ENCODE measurements at places on chromosomes 7 and 10.

DNA sequence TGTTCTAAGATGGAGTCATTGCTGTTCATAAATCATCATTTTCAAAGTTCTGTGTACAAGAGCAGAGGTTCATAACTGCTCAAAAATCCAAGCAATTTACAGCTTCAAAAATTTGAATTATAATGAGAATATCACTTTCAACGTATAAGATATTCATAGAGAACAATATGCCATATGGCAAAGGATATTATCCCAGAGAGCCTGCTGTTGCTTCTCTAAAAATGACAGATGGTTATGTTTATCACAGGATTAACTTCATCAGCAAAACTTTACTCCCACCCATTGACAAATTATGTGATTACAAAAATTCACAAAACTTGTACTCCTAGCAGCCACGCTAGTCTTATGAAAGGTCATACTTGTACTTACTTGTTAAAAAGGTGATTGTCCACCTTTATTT lies 105.1 kb downstream of the PIP4K2A start:
- no peak for DNase-seq

DNA sequence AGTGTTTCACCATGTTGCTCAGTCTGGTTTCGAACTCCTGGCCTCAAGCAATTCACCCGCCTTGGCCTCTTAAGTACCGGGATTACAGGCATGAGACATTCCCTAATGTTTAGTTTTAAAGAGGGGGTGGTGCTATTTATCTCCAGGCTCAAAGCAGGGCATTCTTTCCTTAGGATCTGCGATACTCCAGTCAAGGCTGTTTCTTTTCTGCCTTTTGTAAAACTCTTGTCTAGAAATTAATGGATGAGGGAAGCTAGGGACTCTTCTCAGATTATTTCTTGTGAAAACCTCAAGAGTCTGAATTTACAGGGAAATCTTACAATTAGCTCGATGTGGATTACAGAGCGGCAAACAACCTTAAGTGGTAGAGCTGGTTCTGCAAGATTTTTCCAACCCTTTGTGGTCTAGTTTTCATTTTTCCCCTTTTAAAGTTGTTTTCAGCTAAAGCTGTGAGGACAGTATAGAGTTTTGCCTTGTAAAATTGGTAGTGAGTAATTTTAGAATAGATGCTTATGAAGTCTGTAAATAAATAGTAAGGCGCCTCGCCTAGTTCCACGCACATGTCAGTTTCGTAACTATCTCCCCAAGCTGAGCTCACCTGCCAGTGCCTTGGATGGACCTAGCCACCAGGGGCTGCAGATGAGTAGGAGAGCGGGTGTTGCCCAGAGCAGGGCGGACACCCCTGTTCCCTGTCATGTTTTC lies 53.1 kb downstream of the CUX1 start:
- no peak for DNase-seq

DNA sequence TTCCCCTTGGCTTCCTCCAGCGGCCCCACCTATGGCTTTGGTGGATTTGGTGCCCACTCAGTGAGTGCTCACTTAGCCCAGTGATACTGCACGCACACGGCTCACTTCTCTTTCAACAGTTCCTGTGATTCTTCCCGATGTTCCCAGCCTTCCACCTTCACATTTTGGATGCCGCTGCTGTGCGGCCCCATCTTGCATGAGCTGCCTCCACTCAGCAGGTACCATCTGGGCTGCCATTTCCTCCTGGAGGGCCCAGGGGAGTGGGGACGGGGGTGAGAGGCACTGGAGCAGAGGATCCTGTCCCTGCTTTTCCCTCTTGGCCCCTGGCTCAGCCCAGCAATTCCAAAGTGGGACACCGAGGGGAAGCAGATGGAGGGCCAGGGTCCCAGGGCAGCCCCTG lies 323.3 kb upstream of the ZNF32 start:
- DNase-seq: no peak

GRCh38 chr7:92634205-92634604 lies 44.0 kb upstream of the FAM133B start:
- DNase-seq: no peak

DNA sequence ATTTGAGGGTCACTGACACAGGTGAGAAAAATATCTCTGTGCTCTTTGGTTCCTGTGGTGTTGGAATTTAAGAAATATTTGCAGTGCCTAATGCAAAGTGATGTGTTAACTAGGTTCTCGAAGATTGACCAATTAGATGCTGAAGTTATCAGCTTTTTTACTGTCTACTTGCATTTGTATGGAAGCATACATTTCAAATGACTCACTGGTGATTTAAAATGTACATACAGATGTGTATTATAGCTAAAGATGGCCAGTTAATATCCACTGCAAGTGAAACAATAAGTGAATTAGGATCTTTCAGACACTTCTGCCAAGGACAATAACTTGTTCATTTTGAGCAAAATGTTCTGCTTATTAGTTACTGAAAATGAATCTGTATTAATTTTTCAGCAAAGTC lies 205.0 kb downstream of the FANK1 start:
- DNase-seq: no peak

DNA sequence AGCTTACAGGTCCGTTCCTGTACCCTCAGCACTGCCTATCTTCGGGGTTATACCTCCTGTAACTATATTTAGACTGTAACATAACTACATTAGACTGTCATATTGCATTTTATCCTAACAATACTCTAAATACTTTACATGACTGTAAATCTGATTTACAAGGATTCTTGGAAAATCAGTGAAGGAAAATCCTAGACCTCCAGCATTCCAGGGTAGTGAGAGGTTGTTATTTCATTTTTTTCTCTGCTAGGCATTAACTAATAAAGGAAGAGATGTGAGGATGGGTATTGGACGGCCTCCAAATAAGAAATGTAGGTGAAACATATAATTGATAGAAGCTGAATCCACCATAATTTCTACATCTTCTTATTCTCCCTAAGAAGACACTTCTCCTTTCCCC lies 569.4 kb downstream of the CALN1 start:
- DNase-seq: no peak

DNA sequence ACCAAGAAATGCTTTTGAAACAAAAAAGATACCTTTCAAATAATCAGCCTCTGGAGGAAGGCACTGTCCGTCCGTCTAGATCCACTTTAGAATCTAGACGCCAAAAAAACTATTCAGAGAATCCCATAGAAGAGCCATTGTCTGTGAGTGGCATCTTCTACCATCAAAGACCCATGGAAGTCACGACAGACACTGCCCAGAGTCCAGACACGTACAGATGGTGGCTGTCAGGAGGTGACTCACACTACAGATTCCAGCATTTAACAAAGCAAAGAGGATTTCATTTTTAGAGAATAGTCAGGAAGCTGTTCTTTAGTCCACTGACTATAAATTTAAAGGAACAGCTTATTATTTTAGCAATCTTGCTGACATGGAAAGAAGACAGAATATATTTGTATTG lies 11.7 kb downstream of the C1QL3 start:
- no peak for DNase-seq

DNA sequence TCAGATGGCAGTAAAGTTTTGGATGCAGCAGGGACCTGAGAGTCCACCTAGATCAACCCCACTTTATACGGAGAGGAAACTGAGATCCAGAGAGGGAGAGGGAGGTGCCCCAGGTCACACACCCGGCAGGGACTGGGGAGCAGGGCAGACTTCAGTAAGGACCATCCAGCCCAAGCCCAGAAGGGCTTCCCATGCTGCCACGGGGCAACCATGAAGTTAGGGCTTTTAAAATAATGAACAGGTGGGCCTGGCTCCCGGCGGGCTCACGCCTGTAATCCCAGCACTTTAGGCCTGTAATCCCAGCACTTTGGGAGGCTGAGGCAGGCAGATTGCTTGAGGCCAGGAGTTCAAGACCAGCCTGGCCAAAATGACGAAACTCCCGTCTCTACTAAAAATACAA lies 98.5 kb downstream of the HIP1 start:
- no peak for DNase-seq

- no peak for DNase-seq
Observed at GRCh38 chr7:77362905-77363304, 53.2 kb downstream of the GSAP start.

- DNase-seq: no peak
Observed at GRCh38 chr10:52486840-52487611, 172.9 kb downstream of the DKK1 start.

Measured in SK-N-DZ (cell line).